ENCODE measurements at places on chromosomes 6 and 20.
A peak's percentile ranks its signal among the peaks of the same experiment; 100 is the strongest.

DNA sequence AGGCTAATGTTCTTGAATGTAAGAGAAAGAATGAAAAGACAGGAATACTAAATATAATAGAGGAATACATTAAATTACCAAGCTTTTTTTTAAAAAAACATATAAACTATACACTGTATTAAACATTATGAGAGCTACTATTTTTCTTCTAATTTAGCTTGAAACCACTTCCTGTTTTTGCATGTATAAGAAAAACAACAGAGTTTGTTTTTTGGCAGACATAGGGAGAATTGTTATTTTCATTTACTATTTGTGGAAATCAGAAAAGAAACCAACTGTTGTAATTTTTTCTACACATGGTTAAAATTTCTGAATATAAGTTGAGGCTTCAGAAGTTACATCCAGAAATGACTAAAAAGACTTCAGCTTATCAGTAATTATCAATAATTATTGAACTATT lies 991.8 kb upstream of the GJE1 start:
- DNase-seq: no peak

DNA sequence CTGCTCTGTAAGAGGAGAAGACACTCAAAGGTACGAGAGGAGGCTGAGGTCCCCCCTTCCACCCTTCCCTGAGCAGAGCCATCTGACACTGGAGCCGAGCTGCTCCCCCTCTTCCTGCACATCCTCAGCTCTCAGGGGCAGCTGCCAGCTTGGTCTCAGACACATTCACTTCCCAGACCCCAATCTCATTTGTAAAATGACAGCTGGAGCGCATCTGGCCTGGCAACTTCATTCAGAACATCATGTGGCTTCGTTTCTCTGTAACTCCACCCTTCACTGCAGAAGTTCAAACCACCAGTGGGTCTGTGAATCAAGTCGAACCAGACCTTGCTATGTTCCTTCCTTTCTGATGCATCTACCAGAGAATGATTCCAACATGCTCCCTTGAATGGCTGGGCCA lies 145.6 kb upstream of the CDH4 start:
- no peak for DNase-seq

- no peak for DNase-seq
These were observed 240.5 kb upstream of the PLN start for GRCh38 chr6:118307581-118307980.

- no peak for DNase-seq
These were observed 25.5 kb downstream of the BANF2 start for GRCh38 chr20:17725094-17725835.

- DNase-seq: no peak
These were observed 211.9 kb upstream of the PMEPA1 start for GRCh38 chr20:57921676-57922075.

GRCh38 chr6:148867862-148868261 lies 121.0 kb downstream of the UST start:
- no peak for DNase-seq

GRCh38 chr6:168020242-168020641 lies 22.8 kb downstream of the KIF25 start:
- DNase-seq: no peak

- DNase-seq: no peak
These were observed 236.2 kb downstream of the GRM1 start for GRCh38 chr6:146265056-146265455.

DNA sequence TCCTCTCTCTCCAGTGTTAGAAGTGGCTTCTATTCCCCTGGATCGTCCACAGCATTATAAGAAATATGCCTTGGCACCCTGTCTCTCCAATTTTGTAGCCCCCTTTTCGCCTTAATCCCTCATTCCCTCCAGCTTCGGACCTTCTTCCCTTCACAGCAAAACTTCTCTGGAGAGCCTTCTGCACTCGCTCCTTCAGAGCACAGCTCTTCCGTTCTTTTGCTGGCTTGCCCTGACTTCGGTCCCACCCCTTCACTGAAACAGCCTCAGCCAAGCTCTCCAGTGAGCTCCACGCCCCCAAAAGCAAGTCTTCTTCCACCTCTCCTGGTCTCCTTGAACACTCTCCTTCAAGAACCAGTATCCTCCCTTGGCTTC lies 134.7 kb upstream of the RNF24 start:
- DNase-seq: peak; percentile 78

DNA sequence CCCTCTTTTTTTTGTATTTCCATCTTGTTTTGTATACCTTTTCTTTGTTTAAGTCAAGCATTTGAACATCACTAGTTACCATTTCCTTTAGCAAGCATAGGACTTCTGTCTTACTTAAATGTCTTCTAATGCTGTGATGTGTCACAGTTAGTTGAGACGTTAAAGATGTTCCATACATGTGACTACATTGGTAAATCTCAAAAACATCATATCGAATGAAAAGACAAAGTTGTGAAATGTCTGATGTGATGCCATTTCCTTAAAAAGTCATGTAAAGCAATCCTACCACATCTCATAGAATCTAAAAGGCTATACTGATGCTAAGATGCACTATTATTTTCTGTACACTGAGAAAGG lies 26.8 kb downstream of the SLC16A10 start:
- DNase-seq: peak; percentile 44

DNA sequence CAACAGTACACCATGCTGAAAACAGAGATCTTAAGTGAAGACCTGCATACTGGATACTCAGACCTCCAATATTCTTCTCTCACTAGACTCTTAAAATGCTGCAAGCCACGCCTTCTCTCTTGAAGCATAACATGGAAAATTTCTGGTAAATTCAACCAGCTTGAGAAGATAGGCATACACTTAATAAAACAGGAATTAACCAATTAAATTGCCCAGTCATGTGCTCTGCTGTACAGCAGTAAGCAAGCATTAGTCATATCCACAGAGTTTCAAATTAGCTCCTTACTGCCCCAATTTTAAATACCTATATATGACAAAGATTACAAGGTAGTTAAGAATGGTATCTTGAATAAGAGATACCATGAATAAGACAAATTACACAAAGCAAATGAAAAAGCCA lies 53.8 kb downstream of the C6orf58 start:
- peak; percentile 13 for DNase-seq

DNA sequence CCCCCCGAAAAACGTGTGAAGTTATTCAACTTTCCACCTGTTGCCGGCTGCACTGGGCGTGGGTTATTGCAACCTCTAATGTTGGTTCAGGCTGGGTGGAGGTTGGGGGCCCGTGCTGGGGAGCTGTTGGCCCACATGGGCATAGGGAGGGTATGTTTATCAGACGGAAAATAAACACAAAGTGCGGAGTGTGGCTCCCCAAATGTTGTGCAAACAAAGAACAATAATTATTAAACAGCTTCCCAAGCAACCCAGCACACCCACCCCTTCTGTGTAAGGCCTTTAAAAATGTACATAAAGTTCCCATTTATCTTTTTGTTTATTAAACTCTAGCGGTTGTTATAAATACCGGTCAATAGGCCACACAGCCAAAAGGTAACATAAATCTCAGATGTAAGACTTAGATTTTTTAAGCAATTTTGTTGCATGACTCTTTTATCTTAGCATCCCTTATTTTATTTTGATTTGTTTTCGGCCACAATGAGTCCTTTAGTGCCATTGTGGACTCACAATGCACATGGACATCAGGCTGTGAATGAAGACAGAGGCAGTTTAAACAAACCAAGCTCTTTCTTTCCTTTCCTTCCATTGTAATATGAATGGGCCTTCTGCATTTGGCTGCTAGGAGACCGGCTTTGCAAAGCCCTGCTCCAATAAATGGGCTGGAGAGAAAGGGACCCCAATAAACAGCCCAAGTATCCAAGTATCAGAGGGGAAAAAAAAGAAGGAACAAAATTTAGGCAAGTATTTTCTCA lies 6.9 kb upstream of the DLL1 start:
- DNase-seq: no peak

DNA sequence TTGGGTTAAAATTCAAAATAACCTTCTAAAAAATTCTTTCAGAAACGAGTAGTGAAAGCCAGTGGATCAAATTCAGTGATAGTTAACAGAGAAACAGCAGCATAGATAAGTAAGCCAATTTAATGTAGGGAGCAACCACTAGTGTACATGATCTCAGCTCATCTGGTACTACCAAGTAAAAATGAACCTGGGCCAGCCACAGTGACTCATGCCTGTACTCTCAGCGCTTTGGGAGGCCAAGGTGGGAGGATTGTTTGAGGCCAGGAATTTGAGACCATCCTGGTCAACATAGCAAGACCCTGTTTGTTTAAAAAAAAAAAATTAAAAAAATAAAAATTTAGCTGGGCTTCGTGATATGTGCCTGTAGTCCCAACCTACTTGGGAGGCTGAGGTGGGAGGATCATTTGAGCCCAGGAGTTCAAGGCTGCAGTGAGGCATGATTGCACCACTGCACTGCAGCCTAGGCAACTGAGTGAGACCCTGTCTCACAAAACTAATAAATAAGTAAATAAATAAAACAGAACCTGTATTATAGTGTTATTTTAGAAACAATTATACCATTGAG lies 32.4 kb downstream of the CBFA2T2 start:
- DNase-seq: peak; percentile 5

- DNase-seq: peak; percentile 63
These were observed 721.4 kb downstream of the RFPL4B start for GRCh38 chr6:113068570-113068969.

DNA sequence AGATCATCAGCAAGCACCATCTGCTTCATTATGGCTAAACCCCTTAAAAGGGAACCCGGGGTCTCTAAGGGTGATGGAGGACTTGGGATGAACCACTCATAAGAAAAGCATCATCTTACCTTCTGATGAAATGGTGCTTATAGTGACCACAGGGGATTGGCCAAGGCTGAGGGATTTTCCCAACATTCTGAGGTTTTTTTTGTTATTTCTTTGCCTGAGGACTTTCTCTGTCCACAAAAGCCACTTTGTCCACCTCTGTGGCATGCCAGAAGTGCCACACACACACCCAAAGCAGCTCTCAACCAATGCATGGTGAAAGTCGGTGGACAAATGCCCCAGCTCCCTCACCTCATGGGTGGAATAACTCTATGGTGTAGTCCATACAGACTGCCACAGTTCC lies 79.3 kb upstream of the TOP1 start:
- no peak for DNase-seq

DNA sequence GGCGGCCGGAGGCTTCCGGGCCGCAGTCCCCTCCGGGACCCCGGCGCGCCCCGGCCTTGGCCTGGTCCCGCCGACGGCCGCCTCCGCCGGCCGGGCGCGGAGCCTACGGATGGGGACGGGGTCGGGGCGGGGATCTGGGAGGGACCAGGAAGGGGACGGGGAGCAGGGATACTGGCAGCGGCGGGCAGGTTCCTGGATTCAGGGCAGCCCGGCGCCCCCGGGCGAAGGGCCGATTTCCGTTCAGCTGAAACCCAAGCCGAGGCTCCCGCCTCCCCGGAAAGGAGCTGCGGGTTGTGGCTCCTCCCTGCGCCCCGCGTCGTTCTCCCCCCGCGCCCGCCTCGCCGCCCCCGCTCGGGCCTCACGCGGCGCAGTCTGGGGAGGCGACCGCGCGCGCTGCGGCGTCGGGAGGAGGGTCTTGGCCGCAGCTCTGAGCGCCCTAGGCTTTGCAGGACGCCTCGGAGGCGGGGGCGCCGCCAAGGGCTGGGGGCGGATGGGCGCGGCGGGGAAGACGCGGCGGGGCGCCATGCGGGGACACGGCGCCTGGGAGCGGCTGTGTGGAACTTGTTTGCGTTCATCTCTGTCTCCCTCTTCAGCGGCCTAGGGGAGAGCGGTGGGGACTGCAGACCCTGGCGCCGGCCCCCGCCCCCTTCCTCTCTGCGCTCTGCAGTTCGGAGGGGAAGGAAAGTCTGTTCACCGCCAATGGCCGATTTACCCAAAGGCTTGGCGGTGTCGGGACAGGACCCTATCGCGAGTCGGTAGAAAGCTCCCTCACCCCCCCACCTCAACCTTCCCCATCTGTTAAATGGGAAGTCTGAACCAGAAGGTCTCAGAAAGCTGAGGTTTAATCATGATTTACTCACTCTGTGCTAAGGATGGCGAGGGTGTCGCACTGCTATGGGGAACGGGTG lies 22.7 kb upstream of the TMEM181 start:
- DNase-seq: no peak

DNA sequence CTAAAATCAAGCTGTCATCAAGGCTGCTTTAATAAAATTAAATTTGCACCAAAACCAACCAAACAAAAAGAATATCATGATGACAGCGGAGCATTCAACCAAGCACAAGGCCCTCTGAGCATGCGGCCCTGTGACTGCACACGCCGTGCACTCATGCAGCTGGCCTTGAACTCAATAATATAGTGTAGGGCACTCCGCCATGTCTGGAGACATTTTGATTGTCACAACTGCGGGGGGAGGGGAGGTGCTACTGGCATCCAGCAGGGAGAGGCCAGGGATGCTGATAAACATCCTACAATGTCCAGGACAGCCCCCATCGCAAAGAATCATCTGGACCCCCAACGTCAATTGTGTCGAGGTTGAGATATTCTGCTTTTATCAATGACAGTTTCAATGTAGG lies 9.7 kb downstream of the MOCS3 start:
- no peak for DNase-seq

GRCh38 chr20:41268402-41268801 lies 49.1 kb downstream of the ZHX3 start:
- DNase-seq: no peak

- DNase-seq: no peak
These were observed 71.1 kb downstream of the ROS1 start for GRCh38 chr6:117354671-117355070.

DNA sequence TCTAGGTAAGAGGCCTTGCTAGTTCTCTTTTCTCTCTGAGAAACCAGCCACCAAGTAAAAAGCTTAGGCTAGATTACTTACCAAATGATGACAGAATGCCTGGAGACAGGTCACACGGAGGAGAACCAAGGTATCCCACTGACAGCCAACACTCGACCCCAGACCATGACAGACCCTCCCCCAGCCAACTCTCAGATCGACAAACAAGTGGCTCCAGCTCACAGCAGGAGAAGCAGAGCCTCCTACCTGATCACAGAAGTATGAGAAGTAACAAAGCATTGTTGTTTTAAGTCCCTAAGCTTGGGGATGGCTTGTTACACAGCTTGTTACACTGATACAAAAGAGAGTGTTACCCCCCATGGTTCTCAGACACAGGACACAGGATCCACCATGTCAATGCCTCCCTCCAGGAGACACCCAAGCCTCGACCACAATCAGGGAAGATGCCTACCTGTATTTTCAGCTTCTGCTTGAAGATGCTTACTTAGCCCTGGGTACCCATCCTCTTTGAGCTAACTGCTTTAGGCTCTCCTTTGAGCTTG lies 423.8 kb upstream of the JARID2 start:
- no peak for DNase-seq

DNA sequence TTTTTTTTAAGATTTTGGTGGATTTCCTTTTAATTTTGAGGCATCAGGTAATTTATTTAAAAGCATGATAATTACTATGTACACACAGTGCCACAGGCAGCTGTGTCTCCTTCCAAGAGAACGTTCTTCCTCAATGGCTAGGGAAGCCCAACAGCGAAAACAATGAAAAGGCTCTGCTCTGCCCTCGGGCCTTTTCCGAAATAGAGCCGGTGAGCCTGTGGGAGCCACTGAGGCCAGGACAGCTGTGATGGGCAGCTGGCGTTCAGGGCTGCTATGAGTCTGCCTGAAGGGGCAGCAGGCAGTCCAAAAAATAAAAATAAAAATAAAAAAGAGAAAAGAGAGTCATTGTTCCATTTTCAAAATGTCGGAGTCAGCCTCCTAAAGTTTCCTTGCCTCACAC lies 443.8 kb downstream of the KIF16B start:
- DNase-seq: no peak

- no peak for DNase-seq
These were observed 77.5 kb upstream of the CD83 start for GRCh38 chr6:14040042-14040441.

GRCh38 chr6:141169419-141169818 lies 963.3 kb upstream of the GJE1 start:
- peak; percentile 97 for DNase-seq
